ENCODE measurements at places on chromosomes 2 and 18.

DNA sequence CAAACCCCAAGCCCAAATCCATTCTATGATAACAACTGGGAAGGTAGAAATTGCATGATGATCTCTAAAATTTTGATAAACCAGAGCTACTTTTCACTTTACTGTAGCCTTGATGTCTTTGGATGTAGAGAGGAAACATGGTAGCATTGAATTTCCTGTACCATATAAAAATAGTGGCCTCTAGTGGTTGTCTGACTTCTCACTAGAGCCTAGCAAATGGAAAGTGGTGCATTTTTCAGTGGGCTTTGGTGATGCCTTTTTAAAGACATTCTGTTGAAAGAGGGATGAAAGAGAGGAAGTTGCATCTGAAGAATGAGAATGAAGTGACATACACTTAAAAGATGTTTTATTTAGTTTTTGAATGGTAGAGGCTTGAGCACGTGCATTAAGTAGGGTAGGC lies 662.2 kb downstream of the XIRP2 start:
- peak; percentile 18 for DNase-seq

- DNase-seq, result no peak
Measured at GRCh38 chr2:101395545-101396315, 8.4 kb upstream of the CREG2 start.

GRCh38 chr2:159880729-159881128 lies 82.7 kb upstream of the CD302 start:
- DNase-seq, result peak; percentile 92

- DNase-seq, result peak; percentile 70
Measured at GRCh38 chr2:233290051-233290845, 17.4 kb upstream of the SAG start.

GRCh38 chr2:23509596-23510292 lies 124.8 kb downstream of the KLHL29 start:
- DNase-seq, result no peak

GRCh38 chr2:27379383-27379835 lies 1.1 kb downstream of the ZNF513 start:
- DNase-seq, result no peak

- DNase-seq, result no peak
Measured at GRCh38 chr18:55794288-55795052, 206.5 kb upstream of the TCF4 start.

GRCh38 chr2:27506587-27506986 lies 9.9 kb downstream of the GCKR start:
- no peak for DNase-seq

DNA sequence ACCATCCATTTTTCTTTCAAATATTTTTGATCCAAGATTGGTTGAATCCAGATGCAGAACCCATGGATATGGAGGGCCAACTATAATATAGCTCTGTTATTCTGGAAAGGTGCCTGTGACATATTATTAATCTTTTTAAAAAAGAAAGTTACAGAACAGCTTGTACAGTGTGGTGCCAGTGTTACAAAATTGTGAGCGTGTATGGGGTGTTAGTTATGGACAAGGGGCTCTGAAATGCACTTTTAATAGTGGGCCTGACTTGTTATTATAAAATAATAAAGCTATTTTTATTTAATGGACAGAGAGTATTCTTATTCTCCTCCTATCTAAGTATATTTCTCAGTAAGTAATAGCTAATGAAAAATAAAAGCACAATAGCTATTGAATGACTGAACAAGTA lies 111.2 kb downstream of the FARSB start:
- DNase-seq, result no peak

GRCh38 chr2:10668402-10669012 lies 21.3 kb downstream of the NOL10 start:
- peak; percentile 46 for DNase-seq

DNA sequence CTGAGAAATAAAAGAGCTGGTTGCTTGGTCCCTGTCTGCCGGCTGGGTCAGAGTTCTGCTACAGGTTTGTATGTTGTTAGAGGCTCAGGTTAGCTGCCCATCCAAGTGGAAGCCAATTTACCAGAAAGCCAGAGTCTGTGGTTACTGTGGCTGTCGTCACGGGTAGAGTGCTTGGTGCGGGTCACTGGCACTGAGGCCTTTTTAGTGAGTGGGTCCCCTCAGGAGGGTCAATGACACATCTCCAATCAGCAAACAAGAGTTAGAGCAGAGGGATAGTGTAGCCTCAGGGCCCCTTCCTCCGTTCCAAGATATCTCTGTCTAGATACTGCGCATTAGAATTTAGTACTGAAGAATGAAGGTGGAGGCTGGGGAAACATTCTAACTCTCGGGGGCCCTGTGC lies 41.2 kb downstream of the CTIF start:
- no peak for DNase-seq

DNA sequence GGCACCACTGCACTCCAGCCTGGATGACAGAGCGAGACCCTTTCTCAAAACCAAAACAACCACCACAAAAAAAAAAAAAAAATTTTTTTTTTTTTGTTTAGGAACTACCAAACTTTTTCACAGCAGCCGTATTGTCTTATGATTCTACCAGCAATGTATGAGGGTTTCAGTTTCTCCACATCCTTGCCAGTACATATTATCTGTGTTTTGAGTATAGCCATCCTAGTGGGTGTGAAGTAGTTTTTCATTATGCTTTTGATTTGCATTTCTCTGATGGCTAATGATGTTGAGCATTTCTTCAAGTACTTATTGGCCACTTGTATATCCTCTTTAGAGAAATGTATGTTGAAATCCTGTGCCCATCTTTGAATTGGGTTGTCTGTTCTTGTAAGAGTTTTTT lies 51.7 kb downstream of the COX7A2L start:
- DNase-seq, result no peak

GRCh38 chr2:132479155-132479554 lies 62.5 kb downstream of the GPR39 start:
- DNase-seq, result no peak

GRCh38 chr2:233356546-233357308 lies 2.4 kb downstream of the DGKD start:
- DNase-seq, result no peak

- DNase-seq, result no peak
Measured at GRCh38 chr18:30658306-30658705, 384.2 kb downstream of the DSC3 start.

GRCh38 chr2:57943315-57943714 lies 103.3 kb upstream of the VRK2 start:
- no peak for DNase-seq

- DNase-seq, result no peak
Measured at GRCh38 chr2:161606327-161606726, 17.9 kb upstream of the SLC4A10 start.

GRCh38 chr2:30323499-30323898 lies 92.2 kb downstream of the LBH start:
- peak; percentile 64 for DNase-seq

DNA sequence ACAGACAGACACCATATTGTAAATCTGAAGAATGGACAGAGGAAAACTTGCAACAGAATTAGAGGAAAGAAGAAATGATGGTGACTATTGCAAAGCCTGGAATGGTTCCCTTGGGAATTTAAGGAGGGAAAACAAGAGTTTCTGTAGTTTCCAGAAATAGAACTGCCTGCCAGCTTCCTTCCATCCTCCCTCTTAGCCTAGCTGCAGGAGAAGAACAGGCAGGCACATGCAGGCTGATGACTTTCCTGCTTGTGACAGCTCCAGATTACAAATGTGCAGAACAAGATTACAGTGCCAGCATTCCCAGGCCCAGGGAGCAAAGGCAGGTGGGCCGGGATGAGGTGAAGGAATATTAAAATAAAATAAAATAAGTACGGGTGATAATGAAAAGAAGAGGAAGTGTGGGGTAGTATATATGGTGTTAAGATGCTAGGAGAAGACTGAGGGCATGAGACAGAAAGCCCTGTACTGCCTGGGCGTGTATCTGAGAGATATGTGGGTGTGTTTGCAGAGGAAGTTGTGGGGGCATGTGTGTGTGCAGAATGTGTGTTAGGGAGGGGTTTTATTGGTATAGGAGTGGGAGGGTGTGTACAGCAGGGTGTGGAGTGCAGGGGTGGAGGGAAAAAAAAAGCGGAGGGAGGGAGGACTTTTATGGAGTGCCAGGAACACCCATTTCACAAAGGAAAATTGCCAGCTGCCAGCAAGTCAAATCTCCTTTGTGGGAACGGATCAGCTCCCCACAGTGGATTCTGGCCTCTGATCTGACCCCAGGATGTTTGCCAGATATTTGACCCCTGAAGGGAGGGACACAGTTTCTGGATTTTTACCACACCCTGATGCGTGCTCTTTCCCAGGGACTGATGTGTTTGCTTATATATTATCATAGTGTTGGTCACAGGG lies 43.9 kb upstream of the NEMP2 start:
- DNase-seq, result peak; percentile 94

- DNase-seq, result no peak
Measured at GRCh38 chr2:95056044-95056443, 30.5 kb downstream of the MAL start.

- no peak for DNase-seq
Measured at GRCh38 chr2:227252831-227253230, 72.2 kb upstream of the MFF start.

GRCh38 chr2:196266855-196267254 lies 95.5 kb upstream of the STK17B start:
- peak; percentile 51 for DNase-seq

- no peak for DNase-seq
Measured at GRCh38 chr2:71665168-71666093, 212.1 kb downstream of the DYSF start.

Data from NCI-H69 (cell line).